ENCODE measurements at places on chromosomes 16 and 17.

GRCh38 chr16:24863582-24864437, 18.0 kb downstream of the SLC5A11 start:
- DNase-seq = no peak

DNA sequence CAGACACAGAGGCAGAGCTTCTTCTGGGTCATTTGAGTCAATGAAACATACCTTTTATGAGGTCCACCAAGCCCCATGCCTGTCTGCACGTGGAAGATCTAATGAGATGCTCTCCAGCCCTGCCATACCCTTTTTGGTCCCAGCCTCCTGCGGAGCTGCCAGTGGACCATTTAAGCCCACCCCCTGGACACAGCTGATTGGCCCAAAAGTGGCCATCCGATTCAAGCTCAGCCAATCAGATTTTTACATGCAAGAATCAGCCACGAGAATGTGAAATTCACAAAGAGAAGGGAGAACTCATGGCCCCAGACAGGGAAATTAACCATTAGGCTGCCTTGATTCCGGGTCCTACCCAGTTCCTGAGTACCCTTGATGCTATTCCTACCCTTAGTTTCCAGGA, 231.0 kb upstream of the EEF2KMT start:
- no peak for DNase-seq

GRCh38 chr16:89920723-89921122, 2.1 kb downstream of the MC1R start:
- DNase-seq = no peak

DNA sequence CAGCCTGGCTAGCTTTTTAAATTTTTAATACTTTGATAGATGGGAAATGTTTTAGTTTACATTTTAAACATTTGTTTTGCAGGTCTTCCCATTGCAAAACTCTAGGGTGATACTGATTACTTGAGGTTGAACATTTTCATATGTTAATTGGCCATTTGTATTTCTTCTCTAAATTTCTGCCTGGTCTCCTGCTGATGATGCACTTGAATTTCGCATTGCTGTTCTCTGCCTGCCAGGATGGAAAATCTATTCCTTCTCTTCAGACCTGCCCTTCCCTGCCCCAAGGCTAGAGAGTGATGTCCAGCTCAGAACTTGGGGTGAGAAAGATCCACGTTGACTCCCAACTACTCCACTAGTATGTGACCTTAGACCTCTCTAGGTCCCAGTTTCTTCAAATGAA, 134.7 kb downstream of the PITPNC1 start:
- no peak for DNase-seq

Measured in stimulated activated CD4-positive, alpha-beta T cell treated with anti-CD3 and anti-CD28 coated beads, Interleukin-4, amount 100 ng/mL, for 4 hours (primary cell).